Stimulated activated CD8-positive, alpha-beta memory T cell treated with anti-CD3 and anti-CD28 coated beads, Interleukin-15, amount 100 ng/mL, for 48 hours (primary cell): ENCODE measurements at places on chromosomes 2 and 18.

DNA sequence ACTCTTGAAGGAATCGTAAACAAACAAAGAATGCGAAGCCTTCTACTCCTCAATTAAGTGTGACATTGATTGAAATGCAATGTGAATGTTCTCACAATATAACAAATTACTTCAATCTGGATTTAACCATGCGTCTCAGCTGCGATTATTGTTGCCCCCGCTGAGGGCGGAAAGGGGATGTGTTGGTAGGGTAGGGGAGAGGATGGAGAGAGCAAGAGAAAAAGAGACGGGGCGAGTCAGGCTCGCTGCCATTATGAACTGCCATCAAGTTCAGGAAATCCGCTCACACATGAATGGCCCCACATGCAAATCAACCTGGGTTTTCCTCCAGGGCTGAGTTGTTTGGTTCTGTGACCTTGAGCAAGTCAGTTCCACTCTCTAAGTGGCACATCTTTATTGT is 129.8 kb downstream of the PXDN start:
- DNase-seq, result no peak

GRCh38 chr2:238700117-238700457 is 147.8 kb upstream of the TWIST2 start:
- no peak for DNase-seq

DNA sequence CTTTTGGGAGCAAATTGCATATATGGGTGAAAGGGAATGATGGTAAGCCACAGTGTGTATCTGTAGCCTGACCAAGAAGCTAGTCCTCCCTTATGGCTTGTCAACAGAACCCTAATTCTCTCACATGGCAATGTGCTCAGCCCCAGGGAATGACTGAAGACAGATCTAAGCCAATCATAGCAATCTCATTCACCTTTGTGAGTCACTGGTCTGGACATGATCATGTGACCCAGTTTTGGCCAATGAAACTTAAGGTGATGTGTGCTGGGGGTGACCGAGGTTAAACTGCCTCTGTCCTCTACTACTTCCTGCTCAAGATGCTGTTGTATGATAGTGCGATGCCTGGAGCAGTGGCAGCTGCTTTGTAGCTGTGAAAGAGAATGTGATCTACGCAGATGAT is 491.2 kb upstream of the HS6ST1 start:
- DNase-seq, result no peak

DNA sequence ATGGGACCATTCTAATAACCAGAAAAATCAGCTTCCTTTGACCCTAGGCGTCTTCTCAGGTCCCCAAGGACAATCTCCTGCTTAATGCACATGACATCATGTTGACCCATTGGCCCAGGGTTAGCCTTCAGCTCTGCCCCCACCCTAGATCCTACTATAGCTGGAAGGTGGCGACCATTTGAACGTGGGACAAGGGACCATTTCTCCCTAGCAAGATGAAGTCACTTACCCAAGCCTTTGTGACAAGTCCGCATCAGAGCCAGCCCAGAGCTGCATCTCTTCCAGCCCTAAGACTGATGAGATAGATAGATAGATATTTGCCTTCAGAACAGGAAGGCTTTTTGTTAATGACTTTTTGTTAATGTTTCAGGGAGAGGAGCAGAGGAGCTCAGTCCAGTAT is 28.2 kb upstream of the TAF1B start:
- DNase-seq, result no peak

DNA sequence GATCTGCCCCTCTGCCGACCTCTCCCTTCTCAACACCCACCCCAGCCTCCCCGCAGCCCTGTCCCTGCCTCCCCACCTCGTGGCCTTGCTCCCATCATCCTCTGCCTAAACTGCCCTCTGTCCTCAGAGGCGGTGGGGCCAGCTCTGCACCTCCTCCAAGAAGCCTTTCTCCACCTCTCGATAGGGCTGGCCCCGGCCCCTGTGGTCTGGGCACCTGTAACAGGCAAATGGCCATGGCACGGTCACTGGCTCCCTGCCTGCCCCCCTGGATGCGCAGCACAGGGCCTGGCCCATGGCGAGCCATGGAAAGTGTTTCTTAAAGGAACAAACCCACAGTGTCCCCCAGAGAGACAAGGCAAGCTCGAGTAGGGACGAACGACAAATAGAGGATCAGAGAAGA is 42.0 kb downstream of the MYO7B start:
- no peak for DNase-seq

- DNase-seq, result no peak
Measured at GRCh38 chr18:22848615-22849014, 84.5 kb upstream of the RBBP8 start.

DNA sequence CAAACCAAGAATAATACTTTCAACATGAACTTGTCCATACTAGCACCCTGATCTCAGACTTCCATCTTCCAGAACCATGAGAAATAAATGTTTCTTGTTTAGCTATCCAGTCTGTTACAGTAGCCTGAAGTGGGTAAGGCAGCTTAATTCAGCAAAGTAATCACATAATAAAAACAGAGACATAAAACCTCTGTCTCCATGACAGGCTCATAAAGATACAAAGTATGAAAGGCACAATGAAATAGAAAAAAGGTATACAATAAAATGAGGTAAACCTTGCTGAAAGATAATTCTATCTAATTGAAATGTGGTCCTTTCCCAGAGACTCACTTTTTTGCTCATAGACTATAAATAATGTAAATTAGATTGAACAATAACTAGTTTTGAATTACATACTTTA is 46.7 kb upstream of the WDR75 start:
- no peak for DNase-seq

DNA sequence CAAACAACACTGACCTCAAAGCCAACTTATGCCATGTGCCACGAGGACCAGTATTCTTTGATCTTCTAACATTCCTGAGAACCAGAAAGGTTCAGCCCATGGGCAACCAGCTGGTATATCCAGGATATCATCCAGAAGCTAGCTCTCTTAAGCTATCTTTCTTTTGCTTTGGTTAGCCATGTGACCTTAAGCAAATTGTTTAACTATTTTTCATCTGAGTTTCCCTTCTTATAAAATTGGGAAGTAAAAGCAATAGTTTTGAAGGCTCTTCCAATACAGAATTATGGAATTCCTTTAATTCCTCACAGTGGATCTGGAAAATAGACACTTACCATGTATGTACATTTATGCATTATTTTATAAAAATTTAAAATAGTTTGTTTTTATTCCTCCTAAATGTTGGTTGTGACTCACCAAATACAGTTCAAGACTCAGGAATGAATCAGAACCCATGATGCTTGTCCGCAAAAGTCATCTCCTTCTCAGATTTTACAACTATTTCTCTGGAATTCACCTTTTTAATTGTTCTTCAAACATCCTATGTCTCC is 435.7 kb downstream of the ZEB2 start:
- DNase-seq, result no peak

- no peak for DNase-seq
Measured at GRCh38 chr2:233389601-233390125, 35.4 kb downstream of the DGKD start.

DNA sequence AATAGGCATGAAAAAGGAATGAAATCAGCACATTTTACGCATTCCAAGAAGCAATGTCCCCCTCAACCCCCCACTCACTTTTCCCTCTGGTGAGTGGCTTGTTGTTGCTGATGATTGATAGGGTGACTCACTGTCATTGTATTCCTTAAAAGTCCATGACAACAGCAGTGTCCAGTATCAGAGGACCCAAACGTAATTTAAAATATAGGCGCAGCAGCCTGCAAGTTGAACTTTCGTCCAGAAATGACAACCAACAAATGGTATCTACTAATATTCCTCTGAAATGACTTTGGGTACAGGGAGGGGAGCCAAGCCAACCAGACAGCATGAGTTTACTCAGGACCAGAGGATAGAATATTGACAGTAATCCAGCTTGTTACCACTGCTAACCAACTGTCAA is 182.9 kb upstream of the SIX3 start:
- DNase-seq, result no peak

DNA sequence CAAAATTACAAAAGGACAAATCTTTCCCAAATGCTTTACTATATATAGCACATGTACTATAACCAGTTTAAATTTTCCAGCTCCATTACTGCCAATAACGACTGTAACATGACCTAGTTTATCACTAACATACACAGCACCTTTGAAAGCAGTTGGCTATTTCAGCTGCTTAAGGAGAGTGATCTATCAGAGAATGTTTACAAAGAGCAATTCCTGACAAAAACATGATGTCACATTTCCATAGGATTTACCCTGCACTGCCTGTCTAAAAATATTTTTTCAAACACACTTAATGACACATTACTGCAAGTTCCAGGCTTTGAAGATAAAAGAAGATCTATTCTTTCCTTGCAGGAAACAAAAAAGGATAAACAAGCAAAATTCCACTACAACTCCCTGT is 40.6 kb downstream of the ZNF516 start:
- DNase-seq, result no peak

GRCh38 chr2:98245491-98245890 is 100.8 kb upstream of the CNGA3 start:
- no peak for DNase-seq

DNA sequence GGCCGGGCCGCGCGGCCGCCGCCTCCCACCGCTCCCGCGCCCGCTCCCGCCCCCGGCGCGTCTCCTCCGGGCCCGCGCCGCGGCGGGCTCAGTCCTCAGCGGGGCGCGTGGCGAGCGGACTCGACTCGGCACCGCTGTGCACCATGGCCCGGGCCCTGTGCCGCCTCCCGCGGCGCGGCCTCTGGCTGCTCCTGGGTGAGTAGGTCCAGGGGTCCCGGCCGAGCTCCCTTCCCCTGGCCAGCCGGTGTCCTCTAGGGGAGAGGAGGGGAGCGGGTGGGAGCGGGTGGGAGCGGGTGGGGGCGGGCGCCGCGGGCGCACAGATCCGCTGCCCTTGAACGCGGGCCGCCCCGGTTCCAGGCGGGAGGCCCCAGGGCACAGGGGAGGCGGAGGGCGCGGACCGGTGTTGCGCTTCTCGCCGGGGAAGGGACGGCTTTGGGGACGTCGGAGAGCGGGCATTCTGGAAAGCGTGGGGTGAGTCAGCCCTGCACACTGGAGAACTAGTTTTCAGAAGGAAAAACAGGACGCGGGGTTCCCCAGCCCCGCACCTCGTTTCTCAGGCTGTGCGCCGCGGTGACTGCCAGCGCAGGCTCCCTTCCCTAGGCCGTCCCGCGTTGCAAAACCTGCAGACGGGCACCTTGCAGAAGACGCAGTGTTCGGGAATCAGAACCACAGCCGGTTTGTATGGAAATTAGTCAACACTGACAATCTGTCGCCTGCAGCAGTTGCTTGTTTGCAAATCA is at the start of gene RAMP1:
TSS of gene RAMP1 (plus strand) at position 91 of the 740 bp plus-strand sequence. CDS start at position 144, 53 bp downstream.
- no peak for DNase-seq

- no peak for DNase-seq
Measured at GRCh38 chr2:66024391-66024790, 410.5 kb upstream of the MEIS1 start.
